Activated naive CD4-positive, alpha-beta T cell treated with anti-CD3 and anti-CD28 coated beads, Interleukin-2, amount 10 ng/mL, durations not matched to agents 5 hours and 36 hours (primary cell): ENCODE measurements at places on chromosomes 5 and 9. TPM values are rescaled to one million over a fixed set of nuclear protein-coding genes. Genes with fewer than 3 reads are reported as not detected.

Gene RMRP
- total RNA-seq, result 9,431 TPM

Gene PCDHGB5
- not detected for total RNA-seq

Gene SLC34A3
- total RNA-seq, result not detected

Gene ZNG1A
- total RNA-seq, result 29.4 TPM

Gene ARHGEF28
- not detected for total RNA-seq

Gene FOXD4L6
- not detected for total RNA-seq
